HFF-Myc (cell line): ENCODE measurements at places on chromosomes 4 and X.

GRCh38 chr4:152021788-152022438 is 261.1 kb upstream of the GATB start:
- DNase-seq: no peak

DNA sequence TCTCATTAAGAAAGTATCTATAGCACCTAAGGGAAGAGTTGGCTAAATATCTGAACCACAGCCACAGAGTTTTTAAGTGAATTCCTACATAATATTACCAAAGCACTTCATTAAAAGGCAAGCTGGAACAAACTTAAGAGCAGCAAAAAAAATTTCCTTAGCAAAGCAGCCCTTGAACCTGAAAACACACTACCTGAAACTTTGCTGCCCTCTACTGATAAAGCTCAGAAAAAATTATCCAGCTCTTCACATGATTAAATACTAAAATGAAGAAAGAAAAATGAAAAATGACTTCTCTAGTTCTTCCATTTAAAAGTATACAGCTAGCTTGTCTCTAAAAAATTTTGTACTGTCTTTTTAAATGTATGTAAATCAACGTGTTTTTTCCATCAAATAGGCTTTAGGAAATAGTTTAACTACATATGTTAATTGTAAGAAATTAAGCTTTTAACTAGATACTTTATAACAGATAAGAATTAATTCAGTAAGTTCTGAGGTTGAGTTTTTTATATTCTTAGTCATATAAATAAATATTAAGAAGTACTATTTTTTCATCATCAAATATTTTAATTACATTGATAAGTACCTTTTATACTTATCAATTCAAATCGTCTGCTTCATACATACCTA is 156.1 kb downstream of the STPG2 start:
- DNase-seq: no peak

DNA sequence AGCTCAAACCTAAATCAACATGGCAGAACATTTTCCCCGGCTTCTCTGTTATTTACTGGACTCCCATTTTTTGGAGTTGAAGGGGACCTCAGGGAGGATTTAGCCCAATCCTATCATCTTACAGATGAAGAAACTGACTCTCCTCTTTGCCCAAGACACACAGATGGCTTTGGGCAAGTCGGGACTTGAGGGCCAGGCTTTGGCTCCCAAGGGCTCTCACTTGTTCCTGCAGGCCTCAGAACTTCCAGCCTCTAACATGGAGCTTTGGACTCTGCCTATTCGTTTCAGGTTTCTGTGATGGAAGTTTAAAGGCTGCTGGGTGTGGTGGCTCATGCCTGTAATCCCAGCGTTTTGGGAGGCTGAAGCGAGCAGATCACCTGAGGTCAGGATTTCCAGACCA is 59.5 kb downstream of the RHOH start:
- DNase-seq: no peak

GRCh38 chr4:187166886-187167512 is 443.3 kb upstream of the FAT1 start:
- DNase-seq: no peak

GRCh38 chrX:103932133-103932532 is 30.3 kb upstream of the TMSB15B start:
- no peak for DNase-seq
